ENCODE measurements at places on chromosomes 12 and 14.
A peak's percentile ranks its signal among the peaks of the same experiment; 100 is the strongest.

DNA sequence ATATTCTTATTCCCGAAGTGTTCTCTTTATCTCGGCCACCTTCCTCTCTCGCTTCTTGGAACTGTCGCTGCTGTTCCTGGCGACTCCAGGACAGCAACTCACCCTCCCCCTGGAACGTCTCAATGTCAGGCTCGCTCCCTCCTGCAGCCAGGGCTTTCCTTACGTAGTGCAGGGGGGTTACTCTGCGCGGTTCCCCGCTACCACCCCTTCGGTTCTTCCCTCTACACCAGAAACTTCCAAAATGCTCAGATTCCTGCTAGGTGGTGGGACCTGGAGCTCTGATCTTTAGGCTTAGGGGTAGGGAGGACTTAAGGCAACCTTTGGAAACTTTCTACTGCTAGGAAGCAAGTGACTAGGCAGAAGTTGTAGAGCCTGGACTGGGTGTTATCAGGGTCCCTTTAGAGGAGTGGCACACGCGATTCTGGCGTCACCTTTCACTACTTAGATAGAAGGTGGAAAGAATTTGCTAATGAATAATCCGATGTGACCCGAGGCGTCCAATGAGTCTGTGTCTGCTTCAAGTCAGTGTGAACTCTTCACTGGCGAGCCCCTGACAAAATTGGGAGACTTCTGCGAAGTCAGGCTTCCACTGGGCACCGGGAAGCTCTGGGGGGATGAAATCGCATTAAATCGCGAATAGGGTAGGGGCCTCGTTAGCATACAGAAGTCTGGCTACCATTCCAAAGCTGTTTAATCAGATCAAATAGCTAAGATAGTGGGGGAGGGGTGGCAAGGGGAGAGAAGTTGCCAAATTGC is 900 bp upstream of the DPF3 start:
- no peak for DNase-seq

- DNase-seq, result no peak
These were observed 56.6 kb upstream of the SLC6A15 start for GRCh38 chr12:84969226-84969625.

- DNase-seq, result peak; percentile 50
These were observed 34.8 kb upstream of the FRMD6 start for GRCh38 chr14:51616724-51617409.

- DNase-seq, result no peak
These were observed 4.1 kb upstream of the NGB start for GRCh38 chr14:77275041-77275580.

GRCh38 chr12:27709212-27709931 is 1.3 kb upstream of the MRPS35 start:
- no peak for DNase-seq

- no peak for DNase-seq
These were observed 23.2 kb downstream of the EIF2B2 start for GRCh38 chr14:75025876-75026275.

DNA sequence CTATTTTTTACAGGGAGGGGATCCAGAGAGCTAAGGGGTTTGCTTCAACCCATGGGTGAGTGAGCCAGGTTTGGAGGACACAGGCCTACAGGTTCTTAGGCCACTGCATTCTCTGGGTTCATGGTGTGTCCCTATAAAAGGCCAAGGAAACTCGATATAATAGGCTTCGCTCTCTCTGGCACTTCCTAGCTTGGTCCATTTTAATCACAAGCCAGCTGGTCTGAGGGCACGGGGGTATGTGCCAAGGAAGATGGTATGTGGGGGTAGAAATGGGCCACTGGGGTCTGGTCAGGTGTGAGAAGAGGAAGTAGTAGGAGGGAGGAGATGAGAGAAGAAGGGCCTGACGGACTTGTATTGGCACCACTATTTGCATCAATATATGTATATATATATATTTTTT is 4.9 kb downstream of the ETV6 start:
- no peak for DNase-seq

DNA sequence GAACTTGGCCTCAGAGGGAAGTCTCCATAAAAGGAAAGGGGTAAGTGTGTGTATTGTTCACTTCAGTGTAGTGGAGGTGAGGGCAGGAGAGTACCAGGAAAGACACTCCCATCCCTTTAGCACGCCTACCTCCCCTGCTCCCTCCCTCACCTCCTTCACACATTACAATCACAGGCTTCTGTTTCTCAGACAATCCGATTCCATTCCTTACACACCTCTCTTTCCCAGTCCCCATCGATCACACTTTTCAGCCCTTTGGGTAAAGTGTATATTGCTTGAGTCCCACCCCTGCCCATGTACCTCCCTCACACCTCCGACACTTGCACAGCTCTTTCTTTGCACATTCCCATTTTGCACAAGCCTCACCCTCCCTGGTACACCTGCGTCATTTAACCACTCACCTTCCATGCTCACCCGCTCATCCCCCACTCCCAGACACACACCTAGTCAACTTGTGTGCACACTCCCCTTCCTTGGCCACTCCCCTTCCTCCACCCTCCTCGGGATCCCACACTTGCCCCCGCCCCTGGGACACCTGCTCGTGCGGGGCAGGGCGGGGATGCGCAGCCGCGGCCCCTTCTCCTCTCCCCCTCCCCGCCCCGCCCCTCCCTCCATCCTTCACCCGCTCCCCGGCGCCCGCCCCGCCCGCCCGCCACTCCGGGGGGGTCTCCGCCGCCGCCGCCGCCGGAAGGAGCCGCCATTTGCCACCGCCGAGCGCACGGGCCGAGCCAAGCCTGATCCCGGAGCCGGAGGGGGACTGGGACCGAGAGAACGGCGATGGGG is at the start of gene MARCHF9:
TSS of gene MARCHF9 (plus strand) at position 693 of the 783 bp plus-strand sequence. CDS start 426 bp downstream, outside the sequence.
- DNase-seq, result no peak

DNA sequence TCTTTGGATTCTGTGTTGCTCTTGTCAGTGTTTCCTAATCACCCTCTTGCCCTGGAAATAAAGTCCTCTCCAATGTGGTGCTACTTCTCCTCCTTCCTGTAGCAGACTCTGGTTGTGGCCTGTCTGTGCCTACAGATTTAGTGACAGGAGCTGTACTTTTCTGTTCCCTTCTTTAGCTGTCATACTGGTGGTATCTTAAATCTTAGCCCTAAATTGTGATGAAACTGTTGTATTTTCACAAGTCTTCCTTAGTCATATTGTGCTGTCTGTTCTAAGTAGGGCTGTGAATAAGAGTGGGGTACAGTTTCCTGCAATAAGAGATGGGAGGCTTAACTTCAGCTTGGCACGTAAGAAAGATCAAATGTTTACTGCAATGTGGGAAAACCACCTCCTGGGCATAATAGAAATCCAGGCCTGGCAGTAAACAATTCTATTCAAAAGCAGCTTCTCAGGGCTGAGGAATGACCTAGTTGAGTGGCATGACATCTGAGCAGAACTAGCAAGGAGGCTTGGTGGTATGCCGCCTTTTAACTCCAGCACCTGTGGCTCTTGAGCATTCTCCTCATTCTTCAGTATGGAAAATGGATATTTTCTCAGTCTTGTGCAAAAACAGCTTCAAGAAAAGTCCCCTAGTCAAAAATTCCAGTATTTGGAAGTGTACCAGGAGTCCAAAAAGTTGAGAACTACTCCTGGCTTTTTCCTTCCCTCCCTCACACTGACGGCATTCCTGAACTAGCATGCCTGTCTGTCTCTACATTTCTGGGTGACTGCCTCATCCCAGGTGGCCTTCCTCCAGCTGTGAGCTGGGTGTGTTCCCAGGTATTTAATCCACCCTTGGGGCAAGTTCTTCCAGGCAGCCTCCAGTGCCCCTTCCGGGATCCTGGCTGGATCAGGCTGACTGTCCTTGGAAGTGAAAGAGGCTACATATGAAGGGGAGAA is 19.5 kb downstream of the ANO6 start:
- no peak for DNase-seq

DNA sequence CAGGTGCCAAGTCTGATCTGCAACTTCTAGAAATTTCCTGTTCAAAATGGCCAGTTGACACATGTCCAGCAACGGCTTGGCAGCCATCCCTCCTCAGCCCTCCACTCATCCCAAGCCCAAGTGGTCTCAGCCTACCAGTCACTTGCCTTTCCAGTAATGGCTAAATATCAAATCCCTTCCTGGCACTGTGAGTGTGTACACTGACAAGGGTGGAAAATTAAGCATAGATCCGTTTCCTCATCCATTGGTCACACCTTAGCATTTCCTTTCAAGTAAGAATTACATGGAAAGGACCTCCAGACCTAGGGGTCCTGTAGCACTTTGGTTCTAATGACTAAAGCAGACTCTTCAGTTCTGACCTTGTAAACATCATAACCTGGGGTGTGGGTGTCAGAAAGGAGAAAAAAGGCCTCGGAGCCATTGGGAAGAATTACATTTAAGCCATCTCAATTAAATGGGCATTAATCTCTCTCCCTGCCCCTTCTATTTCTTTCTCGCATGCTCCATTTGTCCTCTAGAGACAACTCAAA is 15.4 kb downstream of the LLPH start:
- no peak for DNase-seq

DNA sequence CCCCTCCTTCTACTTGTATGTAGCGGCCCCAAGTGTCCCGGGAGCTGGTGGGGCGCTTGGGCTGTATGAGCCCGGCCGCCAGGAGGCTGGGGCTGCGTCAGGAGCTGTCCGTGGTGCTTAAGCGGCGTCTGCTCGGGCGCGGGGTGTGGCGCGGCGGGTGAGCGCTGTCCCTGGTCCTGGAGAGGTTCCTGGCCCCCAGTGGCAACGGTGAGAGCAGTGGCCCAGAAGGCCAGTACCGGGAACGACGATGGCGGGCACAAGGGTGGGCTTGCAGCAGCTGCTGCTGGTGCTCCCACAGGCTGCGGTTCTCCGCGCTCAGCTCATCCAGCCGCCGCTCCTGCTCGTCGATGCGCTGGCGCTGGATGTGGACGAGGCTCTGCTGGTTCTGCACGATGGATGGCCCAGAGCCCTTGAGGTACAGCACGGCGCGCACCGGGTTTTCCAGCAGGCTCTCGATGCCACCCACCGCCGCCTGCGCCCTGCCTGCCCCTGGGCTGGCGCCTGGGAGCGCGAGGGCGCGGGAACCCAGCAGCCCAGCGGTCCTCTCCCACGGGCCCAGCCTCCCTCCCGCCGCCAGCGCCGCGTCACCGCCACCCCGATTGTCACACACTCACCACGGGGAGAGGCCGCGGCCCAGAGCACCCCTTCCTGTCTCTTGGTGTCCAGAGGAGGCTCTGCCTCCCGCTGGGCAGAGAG is 41.9 kb upstream of the FKBP4 start:
- peak; percentile 50 for DNase-seq

DNA sequence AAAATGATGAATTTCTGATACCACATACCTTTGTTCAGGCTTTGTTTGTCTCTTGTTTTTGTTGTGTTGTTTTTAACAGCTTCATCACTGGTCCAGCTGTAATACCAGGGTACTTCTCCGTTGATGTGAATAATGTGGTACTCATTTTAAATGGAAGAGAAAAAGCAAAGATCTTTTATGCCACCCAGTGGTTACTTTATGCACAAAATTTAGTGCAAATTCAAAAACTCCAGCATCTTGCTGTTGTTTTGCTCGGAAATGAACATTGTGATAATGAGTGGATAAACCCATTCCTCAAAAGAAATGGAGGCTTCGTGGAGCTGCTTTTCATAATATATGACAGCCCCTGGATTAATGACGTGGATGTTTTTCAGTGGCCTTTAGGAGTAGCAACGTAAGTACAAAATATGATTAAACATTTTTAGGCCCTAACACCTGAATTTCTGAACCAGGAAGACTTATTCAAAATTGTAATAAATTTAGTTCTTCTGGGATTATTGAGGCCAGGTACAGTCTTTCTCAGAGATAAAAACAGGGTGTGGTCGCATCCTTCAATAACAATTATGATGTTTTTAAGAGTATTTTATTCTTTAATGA is 22.4 kb downstream of the RXYLT1 start:
- no peak for DNase-seq

- no peak for DNase-seq
These were observed 156.2 kb downstream of the ETV6 start for GRCh38 chr12:11805680-11806079.

DNA sequence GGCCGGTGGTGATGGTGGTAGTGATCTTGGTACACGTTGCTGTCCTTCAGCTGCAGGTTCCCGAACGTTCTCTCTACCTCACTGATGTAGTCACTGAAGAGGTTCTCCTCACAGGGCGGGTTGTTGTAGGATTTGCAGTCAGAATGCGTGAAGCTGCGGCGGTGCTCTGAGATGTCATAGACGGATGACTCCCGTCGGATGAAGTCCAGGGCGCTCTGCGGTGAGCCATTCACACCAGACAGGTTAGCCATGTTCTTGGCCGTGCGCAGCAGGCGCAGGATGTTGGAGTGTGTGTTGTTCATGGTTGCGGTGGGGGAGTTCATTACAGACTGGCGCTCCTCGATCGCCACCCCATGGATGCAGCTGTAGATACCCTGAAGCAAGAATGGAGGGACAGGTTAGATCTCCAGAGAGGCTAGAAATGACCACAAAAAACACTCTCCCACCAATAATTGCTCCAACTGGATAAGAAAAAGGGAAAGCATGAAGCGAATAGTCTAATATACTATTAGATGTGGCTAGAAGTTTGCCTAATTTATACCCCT is 367.8 kb downstream of the EMP1 start:
- no peak for DNase-seq

GRCh38 chr12:120956579-120957300 is 21.6 kb upstream of the HNF1A start:
- DNase-seq, result no peak

- no peak for DNase-seq
These were observed 17.3 kb downstream of the GSG1 start for GRCh38 chr12:13085968-13086686.

GRCh38 chr12:121033625-121034349 is 5.3 kb downstream of the OASL start:
- DNase-seq, result no peak

DNA sequence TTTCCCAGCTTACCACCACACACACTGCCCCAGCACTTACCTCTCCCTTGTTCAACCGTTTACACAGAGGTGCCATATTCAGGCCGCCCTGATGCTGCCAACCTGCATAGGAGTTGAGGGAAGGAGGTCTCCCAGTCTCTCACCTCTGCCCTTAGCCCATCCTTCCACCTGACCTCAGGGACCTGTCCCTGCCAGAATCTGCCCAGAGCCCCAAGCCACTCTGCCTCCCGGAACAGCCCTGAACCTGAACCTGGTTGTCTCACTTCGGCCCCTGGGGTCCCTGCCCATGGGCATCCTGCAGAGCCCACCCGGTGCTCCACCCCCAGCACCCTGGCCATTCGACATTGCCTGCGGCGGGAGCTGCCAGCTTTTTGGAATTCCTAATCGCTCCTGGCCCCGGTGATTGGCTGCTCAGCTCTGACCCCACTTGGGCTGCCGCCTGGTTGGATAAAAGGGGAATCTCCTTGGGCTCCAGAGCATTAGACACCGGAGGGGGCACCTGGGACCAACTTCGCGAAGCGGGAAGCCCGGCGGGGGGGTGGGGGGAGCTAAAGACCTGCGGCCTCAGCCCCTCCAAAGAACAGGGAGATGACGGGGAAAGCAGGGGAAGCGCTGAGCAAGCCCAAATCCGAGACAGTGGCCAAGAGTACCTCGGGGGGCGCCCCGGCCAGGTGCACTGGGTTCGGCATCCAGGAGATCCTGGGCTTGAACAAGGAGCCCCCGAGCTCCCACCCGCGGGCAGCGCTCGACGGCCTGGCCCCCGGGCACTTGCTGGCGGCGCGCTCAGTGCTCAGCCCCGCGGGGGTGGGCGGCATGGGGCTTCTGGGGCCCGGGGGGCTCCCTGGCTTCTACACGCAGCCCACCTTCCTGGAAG is at the start of gene VSX2:
TSS of gene VSX2 (plus strand) at position 476 of the 874 bp plus-strand sequence. CDS start at position 589, 113 bp downstream.
- DNase-seq, result no peak

- no peak for DNase-seq
These were observed 16.3 kb upstream of the CYP46A1 start for GRCh38 chr14:99667821-99668220.

GRCh38 chr14:103317976-103318580 is 16.0 kb upstream of the EIF5 start:
- no peak for DNase-seq

GRCh38 chr12:27979145-27979544 is 6.6 kb upstream of the PTHLH start:
- no peak for DNase-seq

GRCh38 chr12:16086942-16087341 is 175.8 kb downstream of the DERA start:
- no peak for DNase-seq

Data from brain pericyte (primary cell).